Adrenal gland (tissue), 19 donors: ENCODE measurements at places on chromosomes 3 and 15.

DNA sequence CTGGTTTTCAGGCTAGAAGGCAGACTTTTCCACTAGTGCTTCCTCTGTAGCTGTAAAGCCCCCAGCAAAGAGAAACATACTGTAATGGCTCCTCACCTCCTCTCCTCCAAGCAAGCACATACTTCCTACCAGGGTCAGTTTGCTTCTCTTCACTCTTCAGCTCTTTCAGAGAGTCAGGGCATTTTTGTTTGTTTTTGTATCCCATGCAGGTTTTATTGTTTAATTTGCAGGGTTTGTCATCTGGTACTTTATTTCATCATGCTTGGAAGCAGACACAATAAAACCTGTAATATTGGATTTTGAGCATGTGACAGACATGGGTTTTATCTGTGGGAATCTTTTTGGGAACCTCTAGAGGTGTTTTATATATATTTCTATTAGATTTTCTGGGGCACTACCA lies 753.3 kb upstream of the ROBO1 start:
- no peak for DNase-seq

DNA sequence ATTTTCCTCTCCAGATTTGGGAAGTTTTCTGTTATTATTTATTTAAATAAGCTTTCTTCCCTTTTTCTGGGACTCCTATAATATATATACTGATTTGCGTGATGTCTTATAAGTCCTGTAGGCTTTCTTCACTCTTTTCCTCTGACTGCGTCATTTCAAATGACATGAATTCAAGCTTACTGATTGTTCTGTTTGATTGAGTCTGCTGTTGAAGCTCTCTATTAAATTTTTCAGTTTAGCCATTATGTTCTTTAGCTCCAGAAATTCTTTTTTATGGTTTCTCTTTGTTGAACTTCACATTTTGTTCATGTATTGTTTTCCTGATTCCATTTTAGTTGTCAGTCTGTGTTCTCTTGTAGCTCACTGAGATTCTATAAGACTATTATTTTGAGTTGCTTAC lies 135.8 kb upstream of the PRR23C start:
- no peak for DNase-seq

GRCh38 chr3:44966795-44967278 lies 9.1 kb downstream of the ZDHHC3 start:
- no peak for DNase-seq

DNA sequence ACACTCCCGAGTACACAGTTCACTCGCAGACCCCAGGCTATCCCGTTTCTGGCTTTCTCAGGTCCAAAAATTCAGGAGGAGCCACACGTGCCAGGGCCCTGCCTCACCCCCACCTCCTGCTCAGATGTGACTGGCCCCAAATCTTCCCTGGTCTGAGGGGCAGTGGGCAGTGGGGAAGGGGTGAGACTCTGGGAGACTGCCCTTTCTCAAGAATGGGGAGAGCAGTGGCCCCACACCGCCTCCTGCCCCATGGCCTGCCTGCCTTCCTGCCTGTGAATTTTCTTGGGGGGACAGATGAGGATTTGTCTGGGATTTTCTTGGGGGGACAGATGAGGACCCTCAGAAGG lies 174.6 kb downstream of the MEGF11 start:
- no peak for DNase-seq

DNA sequence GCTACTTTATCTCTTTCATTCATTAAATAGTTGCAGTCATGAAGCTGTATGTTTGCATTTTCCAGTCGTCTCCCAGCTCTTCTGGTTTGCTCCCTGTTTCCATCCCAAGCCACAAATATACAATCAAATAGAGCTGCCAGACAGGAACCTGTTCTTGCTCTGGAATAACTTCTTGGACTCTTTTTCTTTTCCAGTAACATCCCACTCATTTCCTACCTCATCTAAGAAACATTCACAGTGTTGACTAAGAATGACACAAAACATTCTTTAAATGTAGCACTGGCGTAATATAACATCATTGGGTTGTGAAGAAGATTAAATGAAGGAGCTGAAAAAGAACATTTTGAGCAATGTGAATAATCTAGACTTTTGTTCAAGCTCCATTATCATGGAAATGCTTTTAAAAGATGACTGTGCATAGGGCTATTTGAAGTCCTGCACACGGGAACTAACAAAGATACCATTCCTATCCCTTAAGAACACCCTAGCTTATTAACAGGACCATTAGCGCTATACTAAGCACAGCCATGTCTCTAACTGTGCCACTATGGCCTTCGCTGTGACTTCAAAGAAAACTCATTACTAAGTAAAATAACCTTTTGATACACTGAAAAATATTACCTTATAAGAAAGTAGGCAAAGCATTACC lies 574.0 kb downstream of the NAALADL2 start:
- DNase-seq: no peak

GRCh38 chr3:21390136-21390535 lies 360.9 kb downstream of the ZNF385D start:
- no peak for DNase-seq

GRCh38 chr3:43247561-43248184 lies 38.7 kb upstream of the SNRK start:
- DNase-seq: no peak
